ENCODE measurements at places on chromosomes 6 and 20. TPM values are rescaled to one million over a fixed set of nuclear protein-coding genes. Genes with fewer than 3 reads are reported as not detected.

Gene SLC35D3
- total RNA-seq: not detected

Gene OR2B6
- total RNA-seq: not detected

Gene PDE7B
- total RNA-seq: 0.56 TPM

Gene OR2J3
- total RNA-seq: not detected

Gene SLC26A8
- not detected for total RNA-seq

Gene UTRN
- 116 TPM for total RNA-seq

Gene OPN5
- total RNA-seq: not detected

Gene CGA
- total RNA-seq: not detected

Gene HMGN3
- 23.8 TPM for total RNA-seq

Gene OTOR
- not detected for total RNA-seq

Gene PRSS35
- total RNA-seq: 0.46 TPM

Gene SOX4
- total RNA-seq: 15.1 TPM

Gene KCNK16
- total RNA-seq: 12.7 TPM

Gene UST
- total RNA-seq: 13.6 TPM

Gene NKAIN4
- total RNA-seq: not detected

Gene TMEM200A
- 4.9 TPM for total RNA-seq

Gene ZBTB46
- total RNA-seq: 3.0 TPM

Gene LINC00237
- total RNA-seq: not detected

Gene NEDD9
- 7.9 TPM for total RNA-seq

All from pancreas (tissue), 10 donors.